ENCODE measurements at places on chromosomes 16 and 17. TPM values are rescaled to one million over a fixed set of nuclear protein-coding genes. Genes with fewer than 3 reads are reported as not detected.

Gene LCMT1
- total RNA-seq, result 22.5 TPM

DNA sequence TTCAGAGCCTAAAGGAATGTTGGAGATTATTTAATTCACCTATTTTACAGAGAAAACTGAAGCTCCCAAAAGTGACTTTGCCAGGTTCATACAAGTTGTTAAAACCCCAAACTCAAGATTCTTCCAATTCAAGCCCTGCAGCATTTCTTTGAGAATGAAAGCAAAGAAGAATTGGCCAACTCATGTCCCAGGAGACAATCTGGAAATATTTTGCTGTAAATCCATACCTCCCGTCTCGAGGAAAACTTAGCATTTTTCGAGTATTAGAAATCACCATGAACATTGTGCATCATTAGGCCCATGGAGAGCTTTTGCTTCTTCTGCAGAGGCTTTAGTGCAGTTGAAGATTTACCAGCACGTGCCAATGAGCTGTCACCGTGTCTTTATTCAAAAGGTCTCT lies 176.4 kb upstream of the KCNJ16 start:
- DNase-seq, result no peak

DNA sequence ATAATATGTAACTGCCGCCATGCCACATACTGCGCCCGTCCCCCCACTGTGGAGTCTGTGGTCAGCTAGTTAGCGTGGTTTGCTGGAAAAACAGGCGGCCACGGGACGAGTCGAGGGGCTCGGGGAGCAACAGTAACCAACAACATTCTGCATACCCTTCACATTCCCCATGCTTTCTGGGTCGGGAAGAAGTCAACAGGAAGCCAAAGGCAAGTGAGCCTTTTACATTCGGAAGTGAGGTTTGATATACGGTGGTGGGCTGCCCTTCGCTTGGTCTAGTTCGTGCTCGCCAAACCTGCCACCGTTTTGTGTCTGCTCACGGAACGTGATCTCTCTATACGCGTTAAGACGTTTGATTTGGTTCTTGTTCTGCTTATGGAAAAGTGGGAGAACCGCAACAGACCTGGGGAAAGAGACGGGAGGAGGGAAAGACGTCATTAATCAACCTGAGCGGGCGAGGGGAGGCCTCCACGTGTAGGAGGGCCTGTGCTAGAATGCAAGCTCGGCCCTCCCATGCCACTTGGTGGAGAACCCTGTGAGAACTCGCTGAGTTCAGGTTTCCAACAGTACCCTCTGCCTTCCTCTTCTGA lies 28.9 kb upstream of the CFAP20 start:
- no peak for DNase-seq

- no peak for DNase-seq
Observed at GRCh38 chr16:3638916-3639644, 15.4 kb upstream of the DNASE1 start.

GRCh38 chr17:5272322-5272721 lies 9.8 kb upstream of the RABEP1 start:
- no peak for DNase-seq

Gene RRAD
- total RNA-seq, result 1.0 TPM

Gene SLC9A5
- 0.39 TPM for total RNA-seq

GRCh38 chr16:58614212-58614611 lies 15.4 kb downstream of the CNOT1 start:
- DNase-seq, result no peak

DNA sequence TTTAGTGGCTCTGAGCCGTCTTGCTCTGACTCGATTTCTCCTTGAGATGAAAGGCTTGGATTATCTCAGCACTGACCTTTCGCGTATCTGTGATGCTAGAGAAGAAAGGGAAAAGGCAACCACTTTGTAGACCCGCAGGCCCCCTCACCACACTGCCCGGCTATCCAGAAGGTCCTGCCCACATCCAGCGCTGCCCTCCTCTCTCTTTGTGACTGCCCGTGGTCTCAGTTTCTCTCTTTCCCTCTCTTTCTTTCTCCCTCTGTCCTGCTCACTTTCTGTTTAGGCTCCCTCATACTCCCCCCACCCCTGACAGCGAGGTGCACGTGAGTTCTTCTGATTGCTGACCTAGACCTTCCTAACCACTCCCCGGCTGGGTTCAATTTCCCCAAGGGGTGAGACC lies 12.8 kb upstream of the TBX21 start:
- no peak for DNase-seq

DNA sequence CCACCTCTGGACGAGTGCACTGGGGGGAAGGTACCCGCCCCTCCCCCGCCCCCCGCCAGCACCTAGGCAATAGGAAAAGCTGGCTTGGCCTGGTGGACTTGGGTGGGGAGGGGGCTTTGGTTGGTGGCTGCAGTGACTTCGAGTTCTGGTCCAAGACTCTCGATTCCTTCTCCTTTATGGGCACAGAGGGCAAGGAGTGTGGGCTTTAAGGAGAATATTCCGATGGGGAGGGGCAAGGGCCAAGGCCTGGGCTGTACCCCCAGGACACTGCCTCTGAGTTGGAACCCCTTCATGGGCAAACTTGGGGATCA lies 409 bp downstream of the ACSF2 start:
- no peak for DNase-seq

DNA sequence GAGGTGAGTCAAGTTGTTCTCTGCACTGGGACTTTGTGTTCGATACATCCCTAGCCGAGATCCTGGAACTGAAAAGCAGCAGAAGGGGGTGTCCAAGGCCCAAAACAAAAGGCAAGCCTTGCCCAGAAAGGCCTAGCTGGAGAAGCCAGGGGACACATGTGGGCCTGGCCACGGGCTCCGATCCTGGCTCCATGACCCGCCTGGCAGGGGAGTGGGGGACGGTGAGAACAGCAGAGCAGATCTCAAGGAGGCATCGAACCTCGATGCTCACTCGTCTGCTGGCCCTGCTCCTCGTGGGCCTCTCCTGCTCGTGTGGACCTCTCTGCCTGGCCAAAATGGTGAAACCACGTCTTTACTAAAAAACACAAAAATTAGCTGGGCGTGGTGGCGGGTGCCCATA lies 8.9 kb downstream of the CCNF start:
- no peak for DNase-seq

DNA sequence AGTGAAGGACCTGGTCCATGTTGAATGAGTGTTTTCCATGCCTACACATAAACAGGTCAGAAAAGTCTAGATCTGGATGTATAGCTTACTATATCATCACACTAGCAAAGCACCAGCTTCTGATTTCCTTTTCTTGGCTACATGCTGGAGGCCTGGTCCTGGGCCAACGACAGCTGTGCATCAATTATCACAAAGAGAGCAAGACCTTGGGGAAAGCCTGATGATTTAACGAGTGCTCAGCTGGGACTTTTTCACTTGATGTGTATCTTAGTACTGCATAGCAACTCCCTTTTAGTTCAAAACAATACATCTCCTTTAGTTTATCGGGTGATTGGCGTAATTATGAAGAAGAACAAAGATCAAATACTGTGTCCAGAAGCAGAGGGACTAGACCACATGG lies 358.2 kb downstream of the KIF2B start:
- no peak for DNase-seq

Gene RCVRN
- total RNA-seq, result not detected

DNA sequence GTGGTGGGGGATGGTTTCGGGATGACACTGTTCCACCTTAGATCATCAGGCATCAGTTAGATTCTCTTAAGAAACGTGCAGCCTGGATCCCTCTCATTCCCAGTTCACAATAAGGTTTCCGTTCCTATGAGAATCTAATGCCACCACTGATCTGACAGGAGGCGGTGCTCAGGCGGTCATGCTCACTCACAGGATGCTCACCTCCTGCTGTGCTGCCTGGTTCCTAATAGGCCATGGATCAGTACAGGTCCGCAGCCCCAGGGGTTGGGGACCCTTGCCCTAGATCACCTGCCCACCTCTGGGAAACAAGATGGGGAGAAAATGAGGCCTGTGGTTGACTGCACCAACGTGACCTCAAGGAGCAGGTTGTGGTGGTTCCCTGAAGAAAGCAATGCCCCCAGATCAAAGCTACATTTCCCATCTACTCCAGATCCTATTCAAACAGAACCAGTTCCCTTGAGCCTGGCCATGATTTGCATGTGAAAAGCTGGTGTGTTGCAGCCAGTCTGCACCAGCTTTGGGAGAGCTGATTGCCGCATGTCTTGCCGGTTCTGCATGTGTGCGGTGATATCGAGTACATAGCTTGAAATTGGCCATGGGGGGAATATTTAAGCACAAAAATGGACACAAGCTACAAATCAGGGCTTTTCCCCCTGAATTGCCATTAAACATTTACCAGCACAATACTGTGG lies 183.2 kb upstream of the HSBP1 start:
- no peak for DNase-seq

- DNase-seq, result no peak
Observed at GRCh38 chr17:40341808-40342503, 22.6 kb downstream of the GJD3 start.

DNA sequence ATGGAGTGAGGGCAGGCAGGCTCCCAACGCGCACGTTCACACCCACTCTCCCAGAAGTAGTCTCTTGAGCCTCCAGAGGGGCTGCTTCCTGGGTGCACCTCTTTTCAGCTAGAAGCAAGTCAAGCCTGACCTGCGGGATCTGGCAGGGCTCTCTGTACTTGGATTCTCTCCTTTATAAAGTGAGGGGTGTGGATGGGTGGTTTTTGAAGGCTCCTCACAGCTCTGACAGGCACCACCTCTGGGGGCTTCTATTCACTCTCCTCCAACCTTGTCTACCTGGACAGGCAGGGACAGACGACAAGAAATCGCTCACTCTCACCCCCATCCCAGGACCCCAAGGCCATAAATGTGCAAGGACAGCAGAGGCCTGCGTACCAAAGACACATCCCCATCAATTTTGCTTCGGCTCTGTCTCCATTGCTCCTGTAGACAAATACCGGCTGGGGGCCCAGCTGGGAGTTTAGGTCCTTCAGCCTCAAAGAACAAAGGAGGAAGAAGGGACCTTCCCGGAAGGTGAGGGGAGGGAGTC lies 814 bp upstream of the DYNLL2 start:
- no peak for DNase-seq

Gene GPR142
- total RNA-seq, result not detected

Gene NETO2
- 19.7 TPM for total RNA-seq

DNA sequence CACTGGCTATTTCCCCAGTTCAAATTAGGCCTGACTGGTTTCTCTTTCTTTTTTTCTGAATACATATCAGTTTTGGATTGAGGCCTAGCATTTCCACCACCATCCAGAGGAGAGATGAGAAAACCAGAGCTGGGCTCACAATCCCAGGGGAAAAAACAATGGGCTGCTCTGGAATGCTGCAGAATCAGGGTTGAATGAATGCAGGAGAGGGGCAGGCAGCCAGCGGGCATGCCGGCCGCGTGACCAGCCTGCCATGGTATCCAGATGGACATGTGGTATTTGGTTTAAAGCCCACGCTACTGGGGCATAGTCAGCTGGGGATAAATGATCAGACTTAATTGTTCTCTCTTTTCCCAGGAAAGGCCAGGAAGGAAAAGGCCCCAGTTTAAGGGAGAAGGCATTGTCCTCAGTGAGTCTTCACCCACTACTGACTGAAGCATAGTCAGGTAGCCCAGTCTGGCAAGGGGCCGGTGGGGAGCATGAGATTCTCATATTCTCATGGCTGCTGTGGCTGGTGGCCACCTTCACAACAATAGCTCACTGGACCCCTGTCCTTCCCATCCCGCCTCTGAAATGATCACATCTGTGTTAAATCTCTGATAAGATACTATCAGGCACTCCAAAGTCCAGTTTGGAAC lies 38.7 kb upstream of the RHOT1 start:
- peak; percentile 55 for DNase-seq

DNA sequence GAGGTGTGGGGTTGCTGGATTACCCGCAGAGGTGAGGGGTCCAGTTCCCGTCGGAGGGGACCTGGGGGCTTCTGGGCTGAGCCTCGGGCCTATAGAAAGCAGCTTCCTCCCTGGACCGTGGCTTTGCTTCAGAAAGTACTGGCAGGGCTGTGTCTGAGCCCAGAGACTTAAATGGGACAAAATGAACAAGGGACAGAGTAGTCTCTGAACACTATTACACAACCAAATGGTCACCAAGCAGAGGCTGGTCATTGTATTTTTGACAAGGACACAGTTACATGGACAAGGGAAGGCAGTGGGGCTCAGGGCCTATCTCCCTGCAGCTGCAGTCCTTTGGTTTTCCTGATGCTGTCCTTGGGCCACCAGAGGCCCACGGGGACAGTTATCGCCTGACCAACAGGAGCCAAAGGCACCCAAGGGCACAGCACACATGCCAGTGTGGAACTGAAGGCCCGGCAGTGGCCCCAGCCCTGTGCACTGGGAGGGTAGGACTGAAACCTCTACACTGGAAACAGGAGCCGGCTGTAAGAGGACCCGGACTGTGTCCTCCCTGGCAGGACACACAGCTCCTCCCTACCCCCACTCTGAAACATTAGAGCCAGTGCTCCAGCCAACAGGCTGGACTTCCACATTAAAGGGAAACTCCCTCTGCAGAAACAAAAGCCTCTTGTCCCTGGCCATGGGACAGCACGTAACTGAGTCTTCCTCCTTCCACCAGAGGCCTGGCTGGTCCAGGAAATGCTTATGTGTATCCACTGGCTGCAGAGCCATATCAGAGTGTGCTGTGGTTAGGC lies 26.0 kb upstream of the ERN1 start:
- peak; percentile 82 for DNase-seq

Gene SPNS3
- 0.51 TPM for total RNA-seq

- DNase-seq, result peak; percentile 51
Observed at GRCh38 chr16:74862743-74863244, 88.2 kb upstream of the FA2H start.

- no peak for DNase-seq
Observed at GRCh38 chr17:10229181-10229580, 30.8 kb upstream of the GAS7 start.

DNA sequence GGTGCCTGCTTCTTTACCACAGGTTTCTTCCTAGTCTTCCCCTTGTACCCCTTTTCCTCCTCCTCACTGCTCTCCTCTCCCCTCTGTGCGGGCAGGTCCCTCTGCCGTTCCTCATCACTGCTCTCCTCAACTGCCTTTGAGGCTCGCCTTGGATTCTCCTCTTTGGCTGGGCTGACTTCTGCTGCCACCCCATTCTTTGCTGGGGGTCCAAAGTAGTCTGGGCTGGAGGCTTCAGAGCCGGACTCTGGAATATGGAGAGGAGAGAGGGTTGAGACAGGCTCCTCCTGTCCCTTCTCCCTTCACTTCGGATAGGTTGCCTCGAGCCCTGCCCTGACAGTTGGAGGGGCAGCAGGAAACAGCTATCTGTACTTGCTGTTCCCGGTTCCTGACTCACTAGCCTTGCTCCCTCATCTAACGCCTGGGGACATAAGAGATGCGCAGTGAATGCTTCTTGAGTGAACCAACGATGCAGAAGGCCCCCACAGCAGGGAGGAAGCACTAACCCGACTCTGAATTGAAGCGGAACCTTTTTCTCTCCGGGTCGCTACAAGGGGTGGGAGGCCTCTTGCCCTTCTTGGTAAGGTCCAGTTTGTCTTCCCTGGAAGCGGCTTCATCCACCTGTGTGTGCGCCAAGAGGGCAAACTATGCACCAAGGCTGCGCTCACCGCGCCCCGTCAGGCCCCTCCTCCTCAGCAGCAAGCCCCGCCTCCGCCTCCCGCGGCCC lies 655 bp downstream of the HIRIP3 start:
- peak; percentile 32 for DNase-seq

Gene ZSCAN10
- total RNA-seq, result not detected

Gene KIF18B
- 2.3 TPM for total RNA-seq

DNA sequence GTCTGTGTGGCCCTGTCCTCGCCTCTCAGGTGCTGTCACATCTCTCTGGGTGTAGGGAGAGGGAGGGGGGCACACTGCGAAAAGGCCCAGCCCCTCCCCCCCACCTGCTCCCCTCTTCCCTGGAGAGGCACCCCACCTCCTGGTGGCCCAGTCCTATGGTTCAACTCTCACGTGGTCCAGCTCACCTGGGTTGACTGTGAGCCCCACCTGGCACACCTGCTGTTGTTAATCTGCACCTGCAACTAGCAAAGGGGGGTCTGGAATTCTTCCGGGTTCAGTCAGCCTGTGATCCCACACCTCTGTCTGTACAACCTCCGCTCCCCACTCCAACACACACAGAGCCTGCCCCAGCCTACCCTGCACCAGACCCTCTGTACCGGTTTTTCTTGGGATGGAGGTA lies 2.0 kb upstream of the SYNGR2 start:
- DNase-seq, result no peak
